ENCODE measurements at places on chromosomes 5 and 9. TPM values are rescaled to one million over a fixed set of nuclear protein-coding genes. Genes with fewer than 3 reads are reported as not detected.

The GARNL3 gene
- 21.9 TPM for total RNA-seq

The PCDHA3 gene
- not detected for total RNA-seq

The PDCD1LG2 gene
- total RNA-seq: 3.7 TPM

The FIBCD1 gene
- not detected for total RNA-seq

The NUDT12 gene
- total RNA-seq: 11.0 TPM

The HBEGF gene
- total RNA-seq: 11.0 TPM

All from skeletal muscle tissue (tissue), 5 donors.